ENCODE measurements at places on chromosomes 7 and 10.

GRCh38 chr10:94219829-94220228 is 142.9 kb downstream of the NOC3L start:
- no peak for DNase-seq

- no peak for DNase-seq
Observed at GRCh38 chr10:69815104-69815503, 13.4 kb downstream of the COL13A1 start.

- DNase-seq: no peak
Observed at GRCh38 chr7:110720626-110721025, 370.3 kb upstream of the LRRN3 start.

DNA sequence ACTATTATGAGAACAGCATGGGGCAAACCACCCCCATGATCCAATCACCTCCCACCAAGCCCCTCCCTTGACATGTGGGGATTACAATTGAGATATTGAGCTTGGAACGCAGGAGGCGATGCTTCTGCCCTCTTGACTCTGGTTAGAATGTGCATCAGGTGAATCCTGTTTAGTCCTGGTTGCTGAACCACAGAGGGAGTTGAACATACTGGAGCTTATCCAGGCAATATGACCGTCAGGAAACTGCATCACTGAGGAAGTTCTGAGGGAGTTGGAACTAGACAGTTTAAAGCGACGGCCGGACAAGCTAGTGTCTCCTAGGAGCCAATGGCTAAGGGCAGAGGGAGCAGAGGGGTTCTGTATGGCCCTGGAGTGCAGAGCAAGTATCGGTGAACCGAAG is 31.8 kb upstream of the GARS1 start:
- no peak for DNase-seq

GRCh38 chr7:50534690-50535290 is 30.4 kb downstream of the DDC start:
- no peak for DNase-seq

- no peak for DNase-seq
Observed at GRCh38 chr7:84513061-84513460, 318.5 kb upstream of the SEMA3A start.

GRCh38 chr10:12218991-12219390 is 23.0 kb downstream of the CDC123 start:
- no peak for DNase-seq

GRCh38 chr7:87058744-87059524 is 520 bp downstream of the ELAPOR2 start:
- peak; percentile 9 for DNase-seq

GRCh38 chr10:125343118-125343925 is 183.0 kb upstream of the CTBP2 start:
- no peak for DNase-seq

- DNase-seq: no peak
Observed at GRCh38 chr10:5440206-5440605, 27.8 kb downstream of the NET1 start.

DNA sequence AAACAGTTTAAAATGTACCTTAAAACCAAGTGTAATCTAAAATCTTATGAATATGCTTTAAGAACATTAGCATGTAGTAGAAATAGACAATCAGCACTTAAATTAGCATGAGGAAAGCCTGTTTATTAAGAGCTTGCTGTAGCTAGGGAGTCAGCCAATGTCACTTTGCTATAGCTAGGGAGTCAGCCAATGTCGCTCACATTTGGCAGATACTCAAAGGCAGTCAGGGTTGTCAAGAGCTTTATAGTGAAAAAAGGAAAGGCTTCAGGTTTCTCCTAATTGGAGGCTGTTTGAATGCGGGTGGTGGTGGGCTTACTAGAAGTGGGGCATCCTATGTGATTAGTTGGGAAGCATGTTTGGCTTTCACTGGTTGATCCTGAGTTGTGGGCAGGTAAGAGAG is 226.2 kb upstream of the DGKB start:
- no peak for DNase-seq

DNA sequence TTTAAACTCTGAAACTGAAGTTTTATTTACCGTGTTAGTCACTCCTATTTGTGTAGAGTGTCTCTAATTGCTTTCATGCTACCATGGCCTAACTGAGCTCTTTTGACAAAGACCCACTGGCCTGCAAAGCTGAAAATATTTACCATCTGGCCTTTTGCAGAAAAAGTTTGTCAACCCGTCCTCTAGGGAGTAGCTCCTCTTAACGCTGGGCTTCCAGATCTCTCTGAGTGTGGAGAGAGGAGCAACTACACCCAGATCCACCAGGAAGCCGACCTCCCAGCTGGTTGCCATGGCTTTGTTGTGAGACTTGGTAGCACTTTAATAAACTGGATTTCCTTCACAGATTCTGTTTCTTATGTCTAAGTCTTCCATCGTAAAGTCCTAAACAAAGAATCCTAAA is 4.2 kb upstream of the C10orf71 start:
- no peak for DNase-seq

DNA sequence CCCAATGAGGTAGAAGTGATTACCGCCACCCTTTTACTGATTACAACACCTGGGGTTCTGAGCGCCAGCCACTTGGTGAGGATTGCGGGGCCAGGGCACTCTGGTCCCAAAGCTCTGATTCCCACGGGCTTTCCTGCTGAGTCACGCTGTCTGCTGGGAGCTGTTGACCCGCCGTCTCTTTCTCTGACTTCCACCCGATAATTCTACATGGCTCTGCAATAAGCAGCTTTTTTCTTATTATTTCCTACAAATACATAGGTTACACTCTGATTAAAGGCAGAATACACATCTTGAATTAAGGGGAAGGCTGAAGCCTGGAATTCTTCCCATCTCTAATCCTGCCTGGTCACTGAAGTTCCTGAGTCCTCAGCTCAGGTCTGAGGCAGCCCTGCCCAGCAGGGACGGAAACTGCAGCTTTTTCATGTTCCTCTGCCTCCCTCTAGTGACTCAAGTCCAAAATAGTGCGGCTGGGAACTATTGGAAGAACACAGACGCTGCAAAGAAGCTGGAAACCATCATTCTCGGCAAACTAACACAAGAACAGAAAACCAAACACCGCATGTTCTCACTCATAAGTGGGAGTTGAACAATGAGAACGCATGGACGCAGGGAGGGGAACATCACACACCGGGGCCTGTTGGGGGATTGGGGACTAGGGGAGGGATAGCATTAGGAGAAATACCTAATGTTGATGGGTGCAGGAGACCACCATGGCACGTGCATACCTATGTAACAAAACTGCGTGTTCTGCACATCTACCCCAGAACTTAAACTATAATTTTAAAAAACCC is 178.3 kb downstream of the PRKCQ start:
- DNase-seq: peak; percentile 70

DNA sequence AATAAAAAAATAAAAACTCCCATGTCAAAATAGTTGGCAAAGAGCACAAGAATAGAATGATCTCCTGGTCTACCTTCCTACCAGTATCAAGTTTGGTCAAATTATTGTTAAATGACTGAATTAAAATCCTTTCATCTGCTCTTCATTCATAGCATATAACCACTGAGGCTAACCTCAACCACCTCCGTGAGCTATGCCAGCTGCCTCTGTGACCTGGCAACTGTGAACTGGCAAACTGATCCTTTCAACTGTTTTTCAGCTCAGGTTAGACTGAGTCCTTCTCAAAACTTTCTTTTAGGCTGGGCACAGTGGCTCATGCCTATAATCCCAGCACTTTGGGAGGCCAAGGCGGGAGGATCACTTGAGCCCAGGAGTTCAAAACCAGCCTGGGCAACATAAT is 36.1 kb downstream of the NUDCD3 start:
- peak; percentile 11 for DNase-seq

GRCh38 chr10:1094112-1095057 is 38.2 kb downstream of the WDR37 start:
- no peak for DNase-seq

All from CD4-positive, alpha-beta T cell treated with Interleukin-6 at 100 ng/mL for 8 hours (primary cell).